ENCODE measurements at places on chromosomes 1 and 21.

GRCh38 chr1:94247138-94248094 is 10.0 kb upstream of the ARHGAP29 start:
- DNase-seq: peak; percentile 75

DNA sequence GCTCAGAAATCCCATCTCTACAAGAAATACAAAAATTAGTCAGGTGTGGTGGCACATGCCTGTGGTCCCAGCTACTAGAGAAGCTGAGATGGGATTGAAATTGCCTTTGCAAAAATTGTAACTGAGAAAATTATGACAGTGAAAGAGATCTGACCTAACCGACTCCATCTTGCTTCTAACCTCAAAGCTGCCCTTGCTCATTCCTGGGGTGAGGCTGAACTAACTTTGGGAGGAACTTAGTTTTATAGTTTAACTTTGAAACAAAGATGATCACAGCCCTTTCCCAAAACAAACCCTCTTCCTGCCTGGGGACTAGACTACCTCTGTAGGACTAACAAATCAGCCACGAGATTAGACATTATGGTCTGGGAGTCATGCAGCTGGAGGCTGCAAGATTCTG is 33.8 kb upstream of the ERO1B start:
- DNase-seq: no peak

GRCh38 chr1:10484521-10484920 is 9.8 kb downstream of the PEX14 start:
- no peak for DNase-seq

- DNase-seq: no peak
Observed at GRCh38 chr21:20311234-20311787, 686.9 kb upstream of the NCAM2 start.

GRCh38 chr1:169427081-169427641 is at the start of gene CCDC181:
Gene CCDC181 (minus strand): TSS chr1:169427474. CDS start chr1:169424927, 2,547 bp downstream.
- peak; percentile 82 for DNase-seq

GRCh38 chr1:3702528-3702927 is 49.7 kb upstream of the CCDC27 start:
- no peak for DNase-seq

- DNase-seq: no peak
Observed at GRCh38 chr1:218464871-218465270, 119.7 kb downstream of the TGFB2 start.

DNA sequence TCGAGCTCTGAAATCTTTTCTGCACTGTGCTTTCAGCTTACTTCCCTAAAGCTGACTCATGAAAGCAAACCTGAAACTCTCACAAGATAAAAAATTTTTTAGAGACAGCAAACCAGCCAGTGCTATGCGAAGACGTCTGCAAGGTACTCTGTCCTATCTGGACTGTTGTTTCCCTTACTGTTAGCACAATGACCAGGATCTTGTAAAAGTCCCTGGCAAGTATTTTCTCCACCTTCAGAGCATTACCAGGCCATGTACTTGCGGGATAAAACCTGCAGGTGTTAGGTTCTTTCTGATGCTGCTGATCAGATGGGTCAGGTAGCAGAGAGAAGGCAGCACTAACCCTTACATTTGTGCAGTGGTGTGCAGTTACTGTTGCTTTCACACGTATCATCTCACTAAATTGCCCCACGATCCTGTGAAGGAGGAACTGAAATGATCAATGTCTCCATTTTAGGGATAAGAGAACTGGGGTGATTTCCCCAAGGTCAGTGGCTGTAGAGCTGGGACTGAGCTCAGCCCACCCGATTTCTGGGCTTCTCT is 56.6 kb downstream of the PLXNA2 start:
- no peak for DNase-seq

- no peak for DNase-seq
Observed at GRCh38 chr1:7989762-7990428, 28.4 kb downstream of the PARK7 start.

- no peak for DNase-seq
Observed at GRCh38 chr1:41386196-41386663, 25.0 kb downstream of the FOXO6 start.

GRCh38 chr1:158458263-158458662 is 3.4 kb upstream of the OR10K1 start:
- no peak for DNase-seq

DNA sequence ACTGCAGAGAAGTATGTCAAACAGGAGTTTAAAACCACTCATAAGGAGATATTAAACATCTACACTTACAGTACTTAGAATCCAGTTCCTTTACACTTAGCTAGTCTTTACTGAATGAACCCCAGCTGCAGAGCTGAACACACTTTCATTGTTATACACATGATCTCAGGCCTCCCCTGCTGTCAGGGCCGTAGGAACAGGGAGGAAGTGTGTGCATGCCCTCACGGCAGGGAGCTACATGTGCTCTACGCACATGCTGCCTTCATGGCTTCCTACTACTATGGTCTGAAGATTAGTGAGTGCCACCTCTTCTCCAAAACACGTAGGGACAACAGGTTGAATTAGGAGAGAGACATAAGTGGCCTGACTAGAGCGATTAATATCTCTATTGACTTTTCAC is 191.5 kb downstream of the SIPA1L2 start:
- no peak for DNase-seq

GRCh38 chr1:64877151-64877550 is 89.2 kb downstream of the JAK1 start:
- DNase-seq: no peak

DNA sequence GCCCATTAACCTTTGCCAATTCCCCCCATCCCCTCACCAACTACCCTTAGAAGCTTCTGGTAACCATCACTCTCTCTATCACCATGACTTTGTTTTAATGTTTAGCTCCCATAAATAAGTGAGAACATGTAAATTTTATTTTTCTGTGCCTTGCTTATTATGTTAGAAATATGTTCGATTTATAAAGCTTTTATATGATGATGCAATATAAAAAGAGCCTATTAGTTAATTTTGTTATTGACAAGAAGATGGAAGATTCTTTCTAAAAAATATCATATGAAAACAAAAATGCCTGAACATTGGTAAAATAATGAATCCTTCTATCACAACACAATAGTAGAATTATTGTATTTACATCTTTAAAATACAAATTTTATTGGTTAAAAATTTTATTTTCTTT is 836.1 kb upstream of the TMPRSS15 start:
- no peak for DNase-seq

DNA sequence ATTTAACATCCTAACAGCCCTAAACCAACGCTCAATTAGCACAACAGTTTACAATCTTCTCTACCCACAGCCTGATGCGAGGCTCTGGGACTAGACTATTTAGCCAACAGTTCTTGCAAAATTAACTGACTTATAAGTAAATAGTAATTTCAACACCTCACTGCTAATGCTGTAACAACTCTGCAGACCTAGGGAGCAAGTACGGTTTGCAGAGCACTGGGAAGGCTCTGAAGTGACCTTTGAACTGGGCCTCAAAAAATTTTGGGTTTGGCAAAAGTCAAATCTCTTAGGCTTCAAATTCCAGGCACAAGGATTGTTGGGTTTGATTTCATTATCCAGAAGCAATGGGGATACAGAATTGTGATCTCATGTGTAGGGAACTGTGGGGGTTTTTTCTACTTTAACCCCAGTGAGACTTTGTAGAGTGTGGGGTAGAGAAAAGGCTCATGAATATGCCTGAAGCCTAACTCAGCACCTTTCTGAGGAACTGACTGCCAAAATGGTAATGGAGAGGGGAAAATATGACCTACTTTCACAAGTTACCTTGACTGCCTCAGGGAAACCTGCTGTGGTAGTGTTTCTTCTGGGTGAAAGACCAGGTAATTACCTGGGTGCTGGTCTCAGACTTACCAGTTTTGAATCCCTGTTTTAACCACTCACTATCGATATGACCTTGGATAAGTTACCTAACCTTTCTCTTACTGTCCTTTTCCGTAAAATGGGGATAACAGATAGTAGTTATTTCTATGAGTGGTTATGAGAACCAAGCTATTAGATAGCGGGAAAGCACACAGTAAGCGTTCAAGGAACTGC is 889 bp upstream of the TXLNA start:
- DNase-seq: no peak

- no peak for DNase-seq
Observed at GRCh38 chr1:53111073-53111556, 31.3 kb downstream of the SLC1A7 start.

GRCh38 chr1:57520743-57521515 is 97.1 kb upstream of the DAB1 start:
- no peak for DNase-seq

- no peak for DNase-seq
Observed at GRCh38 chr1:9731561-9731960, 80.0 kb downstream of the PIK3CD start.

DNA sequence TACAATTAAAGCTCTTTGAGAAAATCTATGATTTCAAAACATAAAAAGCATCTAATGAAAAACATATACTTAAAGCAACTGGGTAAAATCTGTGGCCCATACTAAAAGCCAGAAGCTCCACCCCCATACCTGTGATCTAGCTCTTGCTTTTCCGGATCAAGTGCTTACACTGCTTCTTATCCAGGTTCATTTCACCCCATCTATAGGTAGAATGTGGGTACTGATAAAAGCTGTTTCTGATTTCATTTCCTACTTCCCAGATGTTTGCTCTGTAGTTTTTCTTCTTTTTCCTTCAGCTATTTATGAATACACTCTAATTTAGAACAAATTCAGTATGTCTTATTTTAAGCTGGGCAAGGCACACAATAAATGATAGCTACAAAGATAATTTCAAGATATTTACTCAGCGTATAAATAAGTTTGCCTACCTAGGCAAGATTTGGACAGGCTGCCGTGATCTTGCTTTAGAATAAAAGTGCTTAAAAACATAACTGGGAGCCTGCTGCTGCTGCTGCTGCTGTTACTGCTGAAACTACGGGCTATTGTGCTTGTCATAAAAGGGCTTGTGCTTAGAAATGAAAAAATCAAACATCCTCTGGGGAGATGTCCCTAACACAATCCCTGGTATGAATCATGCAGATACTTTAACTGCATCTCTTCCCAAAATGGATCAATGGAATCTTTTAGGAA is 2.1 kb downstream of the SIPA1L2 start:
- DNase-seq: no peak

DNA sequence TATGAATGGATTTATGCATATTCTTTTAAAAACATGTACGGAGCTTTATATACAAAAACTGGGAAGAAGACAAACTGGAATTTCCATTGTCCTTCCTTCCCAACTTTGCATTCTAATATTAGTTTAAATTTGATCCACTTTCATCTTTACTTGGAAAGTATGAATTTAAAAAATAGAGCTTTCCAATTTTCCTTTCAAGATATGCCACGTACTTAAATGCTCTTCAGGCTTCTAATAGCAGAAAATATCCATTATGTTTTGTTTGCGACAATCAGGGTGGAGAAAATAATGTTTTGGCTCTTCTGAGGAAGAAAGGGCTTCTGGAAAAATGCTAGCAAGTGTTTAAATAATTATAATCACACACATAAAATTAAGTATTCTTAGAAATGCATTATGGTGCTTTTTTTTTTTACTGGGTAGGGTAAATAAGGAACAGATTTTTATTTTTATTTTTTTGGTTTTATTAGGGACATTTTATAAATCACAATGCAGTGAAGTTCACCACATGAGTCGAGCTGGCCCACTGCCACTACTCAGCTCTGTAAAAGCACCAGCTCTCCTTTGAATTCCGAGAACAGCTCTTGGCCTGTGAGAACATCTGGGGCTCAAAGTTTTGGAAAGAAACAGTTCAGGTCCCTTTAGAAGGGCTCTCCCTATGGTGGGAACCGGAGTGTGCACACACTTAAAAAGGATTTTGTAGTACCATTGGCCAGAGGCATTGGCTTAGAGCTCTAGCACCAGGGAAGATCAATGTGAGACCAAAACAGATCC is 287.4 kb upstream of the LYPLAL1 start:
- DNase-seq: no peak

GRCh38 chr1:50421768-50422674 is 1.2 kb downstream of the DMRTA2 start:
- no peak for DNase-seq

DNA sequence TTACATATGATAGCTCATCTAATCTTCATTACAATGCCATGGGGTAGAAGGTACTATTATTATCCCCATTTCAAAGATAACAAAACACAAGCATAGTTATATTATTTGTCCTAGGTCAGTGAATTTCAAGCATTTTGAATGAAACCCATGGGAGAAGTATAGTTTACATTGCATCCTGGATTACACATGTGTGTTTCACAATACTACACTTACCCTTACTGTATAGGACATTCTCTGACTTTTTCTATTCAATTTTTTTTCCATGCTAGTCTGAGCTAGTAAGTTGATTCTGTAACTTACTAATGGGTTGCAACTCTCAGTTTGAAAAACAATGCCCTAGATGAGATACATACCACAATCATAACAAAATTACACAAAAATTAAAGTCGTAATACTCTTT is 8.7 kb upstream of the GPX7 start:
- no peak for DNase-seq

DNA sequence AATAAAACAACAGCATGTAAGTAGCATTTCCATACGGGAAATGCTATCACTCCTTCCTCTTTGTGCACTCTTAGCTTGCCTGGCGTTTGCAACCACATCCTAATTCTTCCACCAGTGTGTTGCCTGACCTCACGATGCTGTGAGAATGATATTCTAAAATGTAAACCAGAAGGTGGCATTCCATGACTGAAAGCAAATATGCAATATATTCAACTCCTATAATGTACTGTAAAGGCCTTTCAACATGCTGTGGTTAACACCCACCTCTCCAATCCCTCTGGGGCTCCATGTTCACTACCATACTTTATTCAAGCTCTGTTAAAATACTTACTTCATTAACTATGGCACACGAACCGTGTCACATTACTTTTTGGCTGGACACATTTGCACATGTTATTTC is 420.6 kb upstream of the DEPDC1 start:
- no peak for DNase-seq

DNA sequence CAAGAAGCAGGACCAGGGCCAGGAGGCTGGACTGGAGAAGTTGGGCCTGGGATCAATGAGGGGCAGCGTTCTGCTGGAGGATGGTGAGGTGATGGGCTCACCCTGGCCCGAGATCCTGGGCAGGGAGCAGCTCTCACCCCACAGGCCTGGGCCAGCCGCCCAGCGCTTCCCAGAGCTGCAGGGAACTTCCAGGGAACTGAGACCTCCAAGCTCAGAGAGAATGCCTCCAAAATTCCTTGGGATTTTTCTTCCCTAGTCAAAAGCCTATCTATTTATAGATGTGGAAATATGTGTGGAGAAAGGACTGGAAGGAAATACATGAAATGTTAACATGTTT is 121.2 kb downstream of the SPSB1 start:
- DNase-seq: no peak

All from activated CD8-positive, alpha-beta memory T cell treated with anti-CD3 and anti-CD28 coated beads, Interleukin-2, amount 50 U/mL, for 48 hours (primary cell).